Activated CD8-positive, alpha-beta T cell treated with anti-CD3 and anti-CD28 coated beads, Interleukin-2, amount 10 ng/mL, durations not matched to agents 7 days and 5 days (primary cell): ENCODE measurements at places on chromosomes 11 and 22.

DNA sequence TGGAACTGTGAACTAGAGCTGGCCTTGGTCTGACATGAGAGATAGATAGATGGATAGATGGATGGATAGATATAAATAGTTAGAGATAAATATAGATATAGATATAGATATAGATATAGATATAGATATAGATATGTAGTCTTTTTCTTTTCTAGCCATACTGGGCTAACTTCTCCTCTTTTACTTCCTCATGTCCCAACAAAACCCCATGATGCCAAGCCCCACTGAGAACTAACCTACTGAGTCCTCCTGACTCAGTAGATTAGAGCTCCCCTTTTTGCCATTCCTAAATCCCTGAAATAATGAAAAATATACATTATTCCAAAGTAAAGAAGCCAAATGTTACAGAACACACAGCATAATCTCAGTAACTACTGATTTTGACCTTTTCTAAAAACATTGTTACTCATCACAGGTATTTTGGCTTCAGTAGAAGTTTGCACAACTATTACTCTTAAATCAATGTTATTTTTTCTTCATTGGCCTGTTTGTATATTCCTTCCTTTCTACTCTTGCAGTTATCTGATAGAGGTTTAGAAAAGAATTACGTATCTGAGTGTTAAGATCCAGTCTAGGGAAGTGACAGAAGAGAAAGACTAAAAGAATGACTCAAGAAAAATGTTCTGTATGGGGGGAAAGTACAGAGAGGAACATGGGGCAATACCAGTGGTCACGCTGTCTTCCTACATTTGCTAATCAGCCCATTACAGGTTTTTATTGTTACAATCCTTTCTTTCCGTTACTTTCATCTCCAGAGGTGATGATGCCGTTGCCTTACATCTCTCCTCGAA, 6.0 kb upstream of the OR10D3 start:
- no peak for DNase-seq

DNA sequence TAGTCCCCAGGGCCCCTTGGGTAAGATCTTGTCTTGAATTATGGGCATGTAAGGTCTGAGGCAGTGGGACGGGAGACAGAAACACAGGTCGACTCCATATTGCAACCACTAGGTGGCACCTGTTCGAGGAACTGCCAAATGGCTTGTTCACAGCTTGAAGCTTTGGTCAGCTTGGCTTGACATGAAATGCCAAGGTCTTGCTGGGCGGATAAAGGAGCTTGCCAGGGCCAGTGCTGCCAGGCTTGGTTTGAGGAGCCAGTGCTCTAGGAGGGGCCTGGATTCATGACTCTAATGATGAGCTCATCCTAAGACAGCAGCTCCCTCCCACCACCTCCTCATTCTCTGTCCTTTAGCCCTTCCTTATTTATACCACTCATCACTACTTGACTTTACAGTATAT, 11.9 kb upstream of the NRIP3 start:
- peak; percentile 73 for DNase-seq

DNA sequence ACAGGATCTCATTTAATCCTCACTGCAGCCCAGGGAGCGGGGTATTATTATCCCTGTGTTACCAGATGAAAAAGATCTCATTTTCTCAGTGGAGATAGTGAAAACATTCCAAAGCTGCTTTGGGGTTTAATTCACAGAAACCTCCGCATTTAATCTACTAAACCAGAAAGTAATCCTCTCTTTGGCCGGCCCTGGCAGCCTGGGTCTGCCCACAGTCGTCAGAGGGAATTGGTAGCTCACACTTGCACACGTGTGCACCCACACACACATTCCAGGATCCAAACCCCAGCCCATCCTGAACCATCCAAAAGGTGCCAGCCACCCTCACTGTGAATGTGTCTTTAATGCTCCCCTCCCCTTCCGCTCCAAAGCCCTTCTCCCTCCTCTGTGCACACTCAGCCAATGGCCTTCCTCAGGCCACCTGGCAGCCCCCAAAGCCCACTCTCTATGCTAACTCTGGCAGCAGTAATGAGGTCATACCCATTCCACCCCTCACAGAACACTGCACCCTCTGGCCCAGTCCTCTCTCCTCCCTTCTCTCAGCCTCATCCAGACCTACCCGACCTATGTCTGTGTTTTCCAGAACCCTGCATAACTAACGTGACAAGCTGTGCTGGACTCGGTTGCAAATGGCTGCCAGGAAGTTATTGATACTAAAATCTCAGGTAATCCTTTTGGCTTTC, 466.2 kb downstream of the SOX6 start:
- no peak for DNase-seq

- DNase-seq: no peak
Measured at GRCh38 chr22:27116312-27117086, 459.1 kb downstream of the MIAT start.

DNA sequence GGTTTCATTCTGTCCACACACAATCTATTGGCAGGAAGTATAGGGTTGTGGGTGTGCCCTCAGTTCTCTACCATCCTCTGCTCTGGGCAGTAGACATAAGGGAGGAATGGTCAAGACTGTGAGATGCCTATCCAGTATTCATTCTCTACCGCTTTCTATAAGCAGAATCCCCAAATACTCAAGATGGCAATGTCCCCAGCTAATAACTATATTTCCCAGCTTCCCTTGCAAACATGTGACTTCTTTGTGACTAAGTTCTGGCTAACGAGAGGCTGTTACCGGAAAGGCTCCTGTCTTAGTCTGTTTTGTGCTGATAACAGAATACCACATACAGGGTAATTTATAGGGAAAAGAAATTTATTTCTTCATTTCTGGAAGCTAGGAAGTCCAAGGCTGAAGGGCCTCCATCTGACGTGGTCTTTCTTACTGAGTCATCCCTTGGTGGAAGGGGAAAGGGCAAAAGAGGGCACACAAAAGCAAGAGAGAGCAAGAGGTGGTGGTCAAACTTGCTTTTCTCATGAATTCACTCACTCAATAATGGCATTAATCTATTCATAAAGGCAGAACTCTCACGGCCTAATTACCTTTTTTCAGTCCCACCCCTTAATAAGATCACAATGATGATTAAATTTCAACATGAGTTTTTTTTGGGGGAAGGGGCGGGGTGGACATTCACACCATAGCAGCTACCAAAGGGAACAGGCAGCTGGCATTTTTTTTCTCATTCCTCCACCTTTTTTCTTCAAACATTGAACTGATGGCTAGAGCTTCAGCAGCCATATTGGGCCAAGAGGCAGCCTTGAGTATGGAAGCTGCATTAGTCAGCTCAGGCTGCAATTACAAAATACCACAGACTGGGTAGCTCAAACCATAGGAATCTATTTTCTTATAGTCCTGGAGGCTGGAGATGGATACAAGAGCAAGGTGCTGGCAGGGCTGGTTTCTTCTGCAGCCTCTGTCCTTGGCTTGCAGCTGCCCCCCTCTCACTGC, 109.7 kb upstream of the OR9Q1 start:
- DNase-seq: no peak

- DNase-seq: peak; percentile 85
Measured at GRCh38 chr22:42169055-42169469, 38.5 kb upstream of the CYP2D6 start.

DNA sequence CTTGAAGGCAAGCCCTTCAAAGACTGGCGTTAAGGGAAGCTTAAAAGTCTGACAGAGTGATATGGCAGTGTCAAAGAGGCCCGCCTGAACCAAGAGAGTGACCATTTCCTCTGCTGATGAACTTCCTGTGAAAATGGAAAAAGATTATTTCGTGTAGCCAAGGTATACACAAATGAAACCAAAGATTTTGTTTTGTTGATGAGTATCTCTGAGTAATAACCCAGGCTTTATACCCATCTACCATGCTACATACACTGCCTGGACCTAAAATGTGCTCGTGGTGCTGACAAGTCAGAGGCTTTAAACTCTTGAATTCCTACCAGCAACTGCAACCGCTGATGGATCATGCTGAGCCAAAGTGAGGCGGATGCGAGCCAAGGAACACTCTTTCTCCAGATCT, 21.0 kb upstream of the FNBP4 start:
- DNase-seq: no peak

- no peak for DNase-seq
Measured at GRCh38 chr11:20002312-20003216, 157.7 kb downstream of the DBX1 start.

DNA sequence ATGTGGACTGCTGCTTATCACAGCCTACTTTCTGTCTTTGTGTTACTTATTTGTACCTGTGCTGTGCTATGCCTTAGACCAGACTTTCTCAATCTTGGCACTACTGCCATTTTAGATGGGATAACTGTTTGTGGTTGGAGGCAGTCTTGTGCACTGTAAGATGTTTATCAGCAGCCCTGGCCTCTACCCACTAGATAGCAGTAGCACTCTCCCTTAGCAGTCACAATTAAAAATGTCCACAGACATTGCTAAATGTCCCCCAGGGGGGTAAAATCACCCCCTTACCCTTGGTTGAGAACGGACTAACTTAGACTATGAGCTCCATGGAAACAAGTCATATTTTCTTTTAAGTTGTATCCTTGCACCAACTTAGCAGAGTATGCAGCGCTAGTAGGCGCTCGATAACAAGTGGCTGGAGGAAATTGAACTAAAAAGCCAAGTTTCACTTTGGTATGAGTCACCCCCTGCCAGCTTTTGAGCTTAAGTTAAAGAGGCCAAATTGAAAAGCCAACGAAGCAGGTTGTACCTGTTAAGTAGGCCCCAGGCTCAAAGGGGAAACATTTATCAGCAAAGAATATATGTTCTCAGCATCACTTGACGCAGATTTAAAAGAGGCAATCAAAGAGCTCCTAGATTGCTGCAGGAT, 304.8 kb upstream of the SORL1-AS1 start:
- DNase-seq: no peak

- no peak for DNase-seq
Measured at GRCh38 chr11:131893103-131893890, 522.9 kb downstream of the NTM start.

GRCh38 chr11:93773601-93774200, 10.4 kb upstream of the MED17 start:
- no peak for DNase-seq

GRCh38 chr11:29634244-29634643, 382.6 kb downstream of the KCNA4 start:
- DNase-seq: no peak

DNA sequence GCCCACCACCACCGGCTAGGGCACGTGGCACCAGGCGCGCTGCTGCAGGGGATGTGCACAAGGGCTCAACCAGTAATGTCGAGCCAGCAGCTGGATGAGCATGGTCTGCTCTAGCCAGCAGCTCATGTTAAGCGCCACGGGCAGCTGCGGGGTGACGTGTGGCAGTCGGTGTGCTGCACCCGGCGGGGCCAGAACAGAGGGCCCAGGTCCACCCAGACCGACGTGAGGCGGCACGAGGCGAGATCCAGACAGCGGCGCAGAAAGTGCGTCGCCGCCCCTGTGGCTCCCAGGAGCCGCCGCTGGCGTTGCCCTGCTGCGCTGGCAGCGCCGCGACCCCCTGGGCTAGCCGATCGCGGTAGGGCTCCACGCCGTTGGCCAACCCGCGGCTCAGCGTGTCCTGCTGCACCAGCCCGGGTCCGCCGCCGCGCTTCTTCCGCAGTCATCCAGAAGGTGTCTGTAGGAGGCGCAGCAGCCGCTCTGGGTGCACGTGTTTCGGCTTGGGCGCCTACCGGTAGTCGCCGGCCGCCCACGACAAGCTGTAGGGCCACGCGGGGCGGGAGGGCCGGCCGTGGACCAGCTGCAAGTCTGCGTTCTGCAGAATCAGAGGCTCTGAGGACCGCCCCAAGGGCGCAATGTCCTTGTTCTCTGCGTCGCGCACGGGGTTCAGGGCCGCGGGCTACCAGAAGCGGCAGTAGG, 4.6 kb upstream of the GALR3 start:
- peak; percentile 77 for DNase-seq

- no peak for DNase-seq
Measured at GRCh38 chr11:10329935-10330334, 25.1 kb downstream of the ADM start.

DNA sequence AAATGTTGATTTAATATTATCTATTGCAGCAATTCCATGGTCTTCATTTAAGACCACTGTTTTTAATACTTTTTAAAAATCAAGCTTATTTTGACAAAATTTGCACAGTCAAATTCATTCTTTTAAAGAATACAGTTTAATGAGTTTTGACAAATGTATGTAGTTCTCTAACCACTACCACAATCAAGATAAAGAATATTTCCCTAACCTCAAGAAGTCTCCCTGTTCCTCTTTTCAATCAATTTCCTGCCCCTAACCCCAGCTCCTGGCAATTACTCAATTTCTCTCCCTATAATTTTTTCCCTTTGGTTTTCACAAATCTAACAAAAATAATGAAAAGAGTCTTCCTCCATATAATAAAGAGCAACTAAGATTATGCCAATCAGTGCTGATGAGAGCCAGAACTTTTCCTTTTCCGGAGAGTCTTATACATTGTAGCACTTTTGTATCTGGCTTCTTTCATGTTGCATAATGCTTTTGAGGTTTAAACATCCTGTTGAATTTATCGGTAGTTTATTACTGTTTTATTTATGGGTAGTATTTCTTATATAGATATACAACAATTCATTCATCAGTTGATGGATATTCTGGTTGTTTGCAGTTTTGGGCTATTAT, 231.7 kb downstream of the AASDHPPT start:
- DNase-seq: no peak

DNA sequence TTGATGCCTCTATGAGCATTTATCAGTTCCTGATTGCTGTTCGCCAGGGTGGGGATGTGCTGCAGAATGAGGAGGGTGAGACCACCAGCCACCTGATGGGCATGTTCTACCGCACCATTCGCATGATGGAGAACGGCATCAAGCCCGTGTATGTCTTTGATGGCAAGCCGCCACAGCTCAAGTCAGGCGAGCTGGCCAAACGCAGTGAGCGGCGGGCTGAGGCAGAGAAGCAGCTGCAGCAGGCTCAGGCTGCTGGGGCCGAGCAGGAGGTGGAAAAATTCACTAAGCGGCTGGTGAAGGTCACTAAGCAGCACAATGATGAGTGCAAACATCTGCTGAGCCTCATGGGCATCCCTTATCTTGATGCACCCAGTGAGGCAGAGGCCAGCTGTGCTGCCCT, 2.7 kb downstream of the FEN1 start:
- no peak for DNase-seq

- DNase-seq: no peak
Measured at GRCh38 chr11:132022733-132023478, 652.5 kb downstream of the NTM start.

- no peak for DNase-seq
Measured at GRCh38 chr22:25120093-25120561, 79.5 kb upstream of the CRYBB3 start.

DNA sequence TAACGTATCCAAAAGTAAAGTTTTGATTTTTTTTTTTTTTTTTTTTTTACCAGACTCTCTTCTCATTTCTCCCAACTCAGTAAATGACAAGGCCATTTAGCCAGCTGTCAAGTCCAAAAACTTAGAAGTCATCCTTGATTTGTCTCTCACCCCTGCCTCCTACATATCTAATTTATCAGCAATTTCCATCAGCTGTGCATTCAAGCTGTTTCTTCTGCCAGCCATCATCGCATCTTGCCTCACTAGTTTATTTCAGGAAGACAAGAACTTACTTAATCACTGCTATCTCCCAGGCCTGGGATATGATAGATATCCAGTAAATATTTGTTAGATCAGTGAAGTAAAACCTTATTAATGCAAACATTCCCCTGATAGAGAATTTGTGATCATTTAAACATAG, 47.6 kb downstream of the SCGB1A1 start:
- DNase-seq: no peak
